Stimulated activated CD8-positive, alpha-beta memory T cell treated with anti-CD3 and anti-CD28 coated beads, Interleukin-4, amount 100 ng/mL, for 48 hours (primary cell): ENCODE measurements at places on chromosomes 6 and 20.
A peak's percentile ranks its signal among the peaks of the same experiment; 100 is the strongest.

GRCh38 chr6:35128496-35128895, 12.6 kb downstream of the TCP11 start:
- no peak for DNase-seq

DNA sequence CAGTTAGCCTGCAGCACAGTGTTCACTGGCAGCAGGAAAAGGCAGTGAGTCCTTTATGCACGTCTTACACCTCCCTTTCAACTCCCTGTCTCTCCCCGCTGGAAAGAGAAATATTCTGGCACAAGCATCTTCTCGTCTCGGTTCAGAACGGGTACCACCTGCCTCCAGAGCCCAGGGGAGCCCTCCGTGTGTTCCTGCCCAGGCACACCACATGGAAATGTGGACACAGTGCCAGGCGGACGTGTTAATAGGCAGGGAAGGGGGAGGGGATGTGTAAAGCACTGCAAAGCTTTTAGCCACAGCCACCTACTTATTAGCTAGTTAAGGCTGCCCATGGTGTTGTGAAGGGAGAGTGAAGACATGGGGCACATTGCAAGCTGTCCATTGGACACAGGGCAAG, 219.7 kb downstream of the FARS2 start:
- DNase-seq = no peak

- no peak for DNase-seq
Observed at GRCh38 chr20:19841740-19842139, 83.7 kb downstream of the RIN2 start.

GRCh38 chr6:13445005-13445743, 42.2 kb downstream of the GFOD1 start:
- no peak for DNase-seq

DNA sequence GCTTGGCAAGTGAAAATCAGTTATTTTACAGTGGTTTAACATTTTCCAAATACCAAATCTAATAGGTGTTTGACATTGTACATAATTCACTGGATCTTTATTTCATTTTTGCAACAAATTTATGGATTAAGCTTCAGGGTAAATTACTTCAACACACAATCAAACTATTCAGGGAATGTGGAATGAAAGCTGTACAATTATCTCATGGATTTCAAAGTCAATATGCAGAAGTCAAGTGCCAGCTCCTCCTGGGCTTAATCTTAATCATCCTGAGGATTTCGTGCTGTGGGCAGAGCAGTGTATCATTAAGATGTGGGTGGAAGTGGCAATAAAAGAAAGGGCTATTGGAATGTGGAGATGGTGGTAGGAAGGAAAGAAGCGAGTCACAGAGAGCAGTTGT, 548.8 kb downstream of the COL12A1 start:
- DNase-seq = no peak

DNA sequence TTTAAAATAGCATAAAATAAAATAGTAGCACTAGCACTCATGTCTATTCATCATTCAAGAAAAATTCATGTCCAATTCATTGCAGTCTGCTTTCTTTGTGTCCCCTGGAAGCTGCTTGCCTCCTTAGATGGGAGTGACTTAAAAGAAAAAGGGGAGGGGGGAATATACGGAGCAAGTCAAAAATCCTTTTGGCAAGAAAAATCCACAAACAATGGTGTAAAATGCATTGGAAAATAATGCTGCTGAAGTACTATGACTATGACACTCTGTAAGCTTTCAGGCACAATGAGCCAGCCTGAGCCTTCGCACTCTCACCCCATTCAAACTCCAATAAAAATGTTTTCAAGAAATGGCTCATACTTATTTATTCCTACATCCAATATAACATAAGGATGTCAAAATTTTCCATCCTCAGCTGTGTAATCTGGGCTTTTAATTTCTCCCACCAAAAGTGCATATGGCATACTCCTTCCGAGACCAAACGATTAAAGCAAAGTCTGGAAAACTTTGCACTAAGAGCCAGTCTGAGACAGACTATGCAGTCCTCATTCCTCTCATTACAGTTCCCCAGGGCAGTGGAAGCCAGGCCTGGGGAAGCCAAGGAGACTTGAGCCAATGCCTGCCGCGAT, 790 bp downstream of the NEDD9 start:
- DNase-seq = no peak

DNA sequence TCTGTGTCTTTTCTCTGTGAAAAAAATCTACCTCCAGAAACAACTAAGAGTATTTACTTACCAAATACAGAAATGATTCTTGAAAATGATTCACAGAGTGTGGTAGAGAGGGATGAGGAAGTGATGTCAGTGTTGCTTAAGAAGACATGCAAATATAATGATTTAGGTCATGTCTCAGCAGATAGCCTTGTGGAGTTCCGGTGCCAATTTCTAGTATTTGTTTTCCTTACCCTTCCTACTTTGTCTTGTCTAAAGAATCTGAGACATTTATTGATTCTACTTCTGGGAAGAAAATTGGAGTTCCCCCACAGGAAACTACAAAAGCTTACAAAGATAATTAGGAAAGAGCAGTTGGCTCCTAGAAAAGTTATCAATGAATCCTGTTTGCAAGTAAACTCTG, 68.8 kb downstream of the GJA1 start:
- no peak for DNase-seq

DNA sequence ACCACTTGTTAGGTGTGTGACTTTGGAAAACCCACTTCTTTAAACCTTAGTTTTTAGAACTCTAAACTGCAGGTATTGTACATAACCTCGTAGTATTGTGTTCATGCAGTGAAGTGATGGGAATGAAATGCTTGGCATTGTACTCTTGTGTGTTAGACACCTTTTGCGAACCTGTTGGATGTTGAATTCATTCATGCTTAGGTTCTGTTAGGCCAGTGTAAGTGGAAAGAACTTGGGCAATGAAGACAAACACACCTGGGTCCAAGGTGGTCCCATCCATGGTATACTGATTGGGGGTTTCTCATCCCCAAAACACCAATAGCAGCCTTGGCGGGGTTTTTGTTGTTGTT, 1.2 kb downstream of the ANKRD6 start:
- DNase-seq = no peak

DNA sequence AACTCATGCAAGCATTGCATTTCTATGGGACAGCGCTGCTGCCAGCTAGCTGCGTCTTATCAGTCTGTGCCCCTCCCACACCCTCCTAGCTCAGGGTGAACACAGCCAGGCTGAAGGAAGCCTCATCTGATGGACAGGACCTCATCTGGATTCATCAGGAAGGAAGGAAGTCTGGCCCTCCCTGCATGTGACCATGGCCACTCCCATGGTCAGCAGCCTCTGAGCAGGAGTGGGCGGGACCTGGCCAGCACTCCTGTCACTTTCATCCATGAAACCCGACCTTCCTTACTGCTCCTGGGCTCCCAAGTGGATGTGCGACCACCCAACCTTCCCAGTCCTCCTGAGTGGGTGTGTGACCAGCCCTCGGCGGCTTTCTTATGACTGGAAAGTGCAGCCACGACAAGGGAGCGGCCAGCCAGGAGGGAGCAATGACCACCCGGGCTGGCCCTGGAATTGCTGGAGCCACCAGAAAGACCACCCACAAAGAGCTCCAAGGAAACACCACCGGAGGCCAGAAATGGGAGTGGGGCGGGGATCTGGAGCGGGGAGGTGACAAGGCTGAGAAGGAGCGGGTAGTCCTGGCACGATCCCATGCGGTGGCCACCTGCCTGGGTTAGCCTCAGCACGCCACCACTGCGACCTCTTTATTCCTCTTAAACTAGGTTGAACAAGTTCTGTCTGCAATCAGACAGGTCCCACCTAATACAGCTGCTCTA, 241.2 kb downstream of the TTLL2 start:
- no peak for DNase-seq

DNA sequence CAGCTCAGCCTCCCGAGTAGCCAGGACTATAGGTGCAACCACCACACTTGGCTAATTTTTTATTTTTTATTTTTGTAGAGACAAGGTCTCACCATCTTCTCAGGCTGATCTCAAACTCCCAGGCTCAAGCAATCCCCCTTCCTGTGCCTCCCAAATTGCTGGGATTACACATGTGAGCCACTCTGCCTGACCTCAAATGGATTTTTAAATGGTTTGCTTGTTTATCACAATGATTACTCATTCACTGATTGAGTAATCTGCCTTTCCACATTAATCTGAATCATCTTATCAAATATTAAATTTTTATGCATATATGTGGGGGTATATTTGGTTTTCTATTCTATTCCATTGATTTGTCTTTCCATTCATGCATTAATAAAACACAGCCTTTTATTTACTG, 9.4 kb upstream of the KHDC1L start:
- DNase-seq = no peak

DNA sequence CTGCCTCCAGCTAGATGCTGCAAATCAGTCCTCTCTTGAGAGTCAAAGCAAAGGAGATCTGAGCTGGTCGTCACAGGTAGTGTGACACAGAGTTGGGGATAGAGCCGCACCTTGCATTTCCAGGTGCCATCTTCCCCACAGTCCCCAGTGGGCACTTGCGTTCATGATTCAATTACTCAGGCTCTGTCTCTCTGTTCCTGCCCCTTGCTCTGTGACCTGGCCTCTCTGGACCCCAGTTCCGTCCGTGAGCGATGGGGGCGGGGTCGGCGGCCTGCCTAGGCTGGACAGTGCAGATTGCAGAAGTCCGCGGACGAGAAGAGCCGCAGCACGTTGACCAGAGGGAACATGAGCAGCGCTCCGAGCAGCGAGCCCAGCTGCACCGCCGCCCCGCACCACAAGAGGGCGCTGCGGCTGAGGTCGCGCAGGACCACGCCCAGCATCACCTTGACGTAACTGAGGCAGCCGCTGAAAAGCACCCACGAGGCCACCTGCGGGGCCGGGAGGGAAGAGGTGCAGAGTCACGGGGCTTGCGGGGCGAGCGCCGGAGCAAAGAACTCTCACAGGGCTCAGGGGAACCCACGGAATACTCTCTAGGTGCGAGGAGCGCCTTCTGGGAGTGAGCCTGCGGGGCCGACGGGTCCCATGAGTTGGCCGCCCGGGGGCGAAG, 7.4 kb downstream of the SLC52A3 start:
- peak; percentile 73 for DNase-seq

DNA sequence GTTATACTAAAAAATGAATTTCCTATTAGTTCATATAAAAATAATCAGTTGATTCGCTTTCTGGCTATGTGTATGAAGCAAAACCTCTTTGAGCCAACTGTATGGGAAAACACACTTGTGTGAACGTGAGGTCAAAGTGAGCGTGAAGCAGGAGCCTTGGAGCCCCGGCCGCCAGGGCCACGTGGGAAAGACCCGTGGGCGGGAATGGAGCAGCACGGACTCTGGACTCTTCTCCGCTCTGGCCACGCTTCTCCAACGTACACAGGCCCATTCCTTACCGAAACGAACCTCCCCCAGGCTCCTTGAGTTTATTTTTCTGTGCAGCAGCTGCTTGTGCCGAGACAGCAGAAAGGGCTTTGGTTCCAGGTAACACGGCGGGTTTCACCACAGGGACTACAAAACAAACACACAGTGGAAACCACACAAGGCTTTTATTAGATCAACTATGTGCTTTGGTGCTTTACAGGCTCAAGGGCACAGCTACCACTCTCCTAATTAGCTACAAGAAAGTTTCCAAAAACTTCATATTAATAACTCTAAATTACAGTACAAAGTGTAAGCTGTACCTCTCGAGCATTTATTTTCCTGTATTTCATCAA, 62.7 kb downstream of the TAF4 start:
- DNase-seq = no peak

- peak; percentile 11 for DNase-seq
Observed at GRCh38 chr6:43940393-43941087, 170.5 kb downstream of the VEGFA start.
